ENCODE measurements at places on chromosomes 5 and 9. TPM values are rescaled to one million over a fixed set of nuclear protein-coding genes. Genes with fewer than 3 reads are reported as not detected.

The IL33 gene
- total RNA-seq: not detected

The GDA gene
- total RNA-seq: not detected

The LMBRD2 gene
- 13.4 TPM for total RNA-seq

The SLC36A3 gene
- not detected for total RNA-seq

The PRDM9 gene
- total RNA-seq: not detected

The CCDC171 gene
- 1.1 TPM for total RNA-seq

The SLC35D2 gene
- total RNA-seq: 15.3 TPM

The ELAVL2 gene
- total RNA-seq: not detected

The C5orf52 gene
- not detected for total RNA-seq

The MINAR2 gene
- not detected for total RNA-seq

The RIGI gene
- 31.3 TPM for total RNA-seq

The PHYHD1 gene
- 2.9 TPM for total RNA-seq

The GPR151 gene
- total RNA-seq: not detected

The ADCY2 gene
- total RNA-seq: not detected

The MCC gene
- 3.5 TPM for total RNA-seq

The CENPK gene
- 74.4 TPM for total RNA-seq

The ZBTB34 gene
- total RNA-seq: 9.4 TPM

The SPINK6 gene
- total RNA-seq: not detected

The CTNND2 gene
- total RNA-seq: not detected

The SLC36A2 gene
- total RNA-seq: not detected

The PCSK1 gene
- total RNA-seq: not detected

The TSSK1B gene
- not detected for total RNA-seq

The PCDHB2 gene
- 0.07 TPM for total RNA-seq

The ORM2 gene
- total RNA-seq: not detected

The HAND1 gene
- total RNA-seq: not detected

The DBN1 gene
- 6.0 TPM for total RNA-seq

The SLC4A9 gene
- total RNA-seq: 0.10 TPM

The TMEM232 gene
- 1.2 TPM for total RNA-seq

The C5orf58 gene
- total RNA-seq: not detected

The REEP2 gene
- total RNA-seq: 1.1 TPM

The SNCB gene
- not detected for total RNA-seq

The PCDHGA9 gene
- total RNA-seq: 0.27 TPM

The CRB2 gene
- total RNA-seq: not detected

The CYLC2 gene
- total RNA-seq: not detected

The NXNL2 gene
- total RNA-seq: not detected

The PCDHGA3 gene
- total RNA-seq: 0.34 TPM

The SLC23A1 gene
- 4.0 TPM for total RNA-seq

The S100Z gene
- total RNA-seq: 3.1 TPM

The STK32A gene
- total RNA-seq: not detected

The DRD1 gene
- total RNA-seq: not detected

The PDCD1LG2 gene
- total RNA-seq: 10.5 TPM

The GFRA3 gene
- total RNA-seq: 0.17 TPM

The MCTP1 gene
- total RNA-seq: 0.10 TPM

The CCDC69 gene
- total RNA-seq: 53.6 TPM

The FOXD4 gene
- total RNA-seq: 0.20 TPM

The FYB1 gene
- total RNA-seq: 262 TPM

The HMMR gene
- 30.7 TPM for total RNA-seq

The C5orf24 gene
- 35.5 TPM for total RNA-seq

The AGXT2 gene
- not detected for total RNA-seq

The PRUNE2 gene
- total RNA-seq: 1.6 TPM

The PPP6C gene
- 54.6 TPM for total RNA-seq

The SHOC1 gene
- not detected for total RNA-seq

The SMIM33 gene
- total RNA-seq: 0.54 TPM

The CPEB4 gene
- total RNA-seq: 26.1 TPM

The ENTPD2 gene
- not detected for total RNA-seq

The INSL4 gene
- not detected for total RNA-seq

The CCNB1 gene
- total RNA-seq: 119 TPM

The LHX6 gene
- not detected for total RNA-seq

The BDP1 gene
- 35.2 TPM for total RNA-seq

Data from T-helper 1 cell treated with Interleukin-12 subunit alpha and Interleukin-12 subunit beta and Interleukin-4 antibody, amounts not matched to agents 30 ng/mL and 1 ng/mL, for 36 hours (primary cell).